ENCODE measurements at places on chromosomes 4 and X. TPM values are rescaled to one million over a fixed set of nuclear protein-coding genes. Genes with fewer than 3 reads are reported as not detected.

The TRIM61 gene
- 2.6 TPM for total RNA-seq

The ARMCX2 gene
- total RNA-seq = 84.0 TPM

The LDB2 gene
- 55.8 TPM for total RNA-seq

The TCEAL6 gene
- total RNA-seq = not detected

The SPINK2 gene
- total RNA-seq = not detected

The SSX4B gene
- not detected for total RNA-seq

The PRDM8 gene
- 1.6 TPM for total RNA-seq

The PNMA5 gene
- total RNA-seq = under 0.01 TPM

The RENBP gene
- 5.7 TPM for total RNA-seq

The TRPC5OS gene
- not detected for total RNA-seq

Measured in skeletal muscle tissue (tissue), 5 donors.